ENCODE measurements at places on chromosomes 5 and 9. TPM values are rescaled to one million over a fixed set of nuclear protein-coding genes. Genes with fewer than 3 reads are reported as not detected.
A peak's percentile ranks its signal among the peaks of the same experiment; 100 is the strongest.

- peak; percentile 62 for DNase-seq
These were observed 342.9 kb upstream of the RPS23 start for GRCh38 chr5:82620957-82621600.

GRCh38 chr5:371811-372555 lies 50.5 kb downstream of the AHRR start:
- peak; percentile 36 for DNase-seq

The PCDHA1 gene
- not detected for total RNA-seq

DNA sequence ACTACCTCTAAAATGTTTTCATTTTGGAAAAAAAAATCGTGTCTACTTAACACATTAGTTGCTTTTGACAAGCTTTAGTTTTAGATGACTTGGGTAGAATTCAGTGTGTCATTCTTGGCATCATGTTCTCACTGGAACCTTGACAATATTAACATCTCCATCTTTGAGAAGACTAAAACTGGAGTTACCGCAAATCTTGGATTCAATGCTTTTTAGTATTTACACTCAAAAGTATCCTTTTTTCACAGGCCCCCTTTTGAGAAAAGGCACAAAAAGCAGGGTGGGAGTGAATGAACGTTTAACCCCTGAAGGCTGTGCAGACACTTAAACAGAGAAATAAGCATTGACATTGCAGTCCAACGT lies 549.1 kb downstream of the CSNK1G3 start:
- no peak for DNase-seq

DNA sequence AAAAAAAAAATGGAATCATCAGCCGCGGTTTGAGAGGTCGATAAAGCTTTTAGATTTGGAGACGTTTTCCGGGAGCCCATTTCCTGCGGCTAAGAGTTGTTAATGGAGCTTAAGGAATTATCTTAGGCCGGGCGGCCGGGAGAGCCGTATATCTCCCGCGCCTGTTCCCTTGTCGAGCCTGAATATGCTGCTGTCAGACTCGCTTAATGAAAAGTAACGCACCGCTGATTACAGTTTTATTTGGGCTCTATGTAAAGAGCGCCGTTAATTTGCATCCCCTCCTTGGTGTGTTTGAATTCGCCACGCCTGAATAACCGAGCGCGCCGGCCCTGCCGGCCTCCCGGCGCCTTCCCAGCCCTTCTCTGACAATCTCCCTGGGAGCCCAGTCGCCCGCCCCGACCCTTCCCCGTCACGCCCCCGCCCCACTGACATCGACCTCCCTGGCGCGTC lies 7.9 kb downstream of the IRX4 start:
- DNase-seq: no peak

The BARHL1 gene
- total RNA-seq: not detected

The EIF4E1B gene
- not detected for total RNA-seq

The ENC1 gene
- total RNA-seq: 6.6 TPM
